ENCODE measurements at places on chromosomes 7 and 10. TPM values are rescaled to one million over a fixed set of nuclear protein-coding genes. Genes with fewer than 3 reads are reported as not detected.

DNA sequence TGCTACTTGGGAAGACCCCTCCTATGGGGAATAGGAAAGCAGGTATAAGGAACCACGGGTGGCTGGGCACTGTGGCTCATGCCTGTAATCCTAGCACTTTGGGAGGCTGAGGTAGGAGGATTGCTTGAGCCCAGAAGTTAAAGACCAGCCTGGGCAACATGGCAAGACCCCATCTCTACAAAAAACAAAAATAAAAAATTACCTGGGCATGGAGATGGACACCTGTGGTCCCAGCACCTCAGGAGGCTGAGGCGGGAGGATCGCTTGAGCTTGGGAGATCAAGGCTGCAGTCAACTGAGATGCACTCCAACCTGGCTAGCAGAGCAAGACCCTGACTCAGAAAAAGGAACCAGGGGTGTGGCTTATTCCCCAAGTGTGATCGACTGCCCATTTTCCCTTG, 986 bp upstream of the FSCN3 start:
- no peak overlapping the region for H3K27ac ChIP-seq
- no peak for DNase-seq
- peaks cover 33% of the 10 kb centered on the region for H3K4me1 ChIP-seq
- no peak overlapping the region for H3K4me3 ChIP-seq
- H3K36me3 ChIP-seq: peaks cover 6% of the 10 kb centered on the region

Gene FAM237B
- not detected for total RNA-seq

DNA sequence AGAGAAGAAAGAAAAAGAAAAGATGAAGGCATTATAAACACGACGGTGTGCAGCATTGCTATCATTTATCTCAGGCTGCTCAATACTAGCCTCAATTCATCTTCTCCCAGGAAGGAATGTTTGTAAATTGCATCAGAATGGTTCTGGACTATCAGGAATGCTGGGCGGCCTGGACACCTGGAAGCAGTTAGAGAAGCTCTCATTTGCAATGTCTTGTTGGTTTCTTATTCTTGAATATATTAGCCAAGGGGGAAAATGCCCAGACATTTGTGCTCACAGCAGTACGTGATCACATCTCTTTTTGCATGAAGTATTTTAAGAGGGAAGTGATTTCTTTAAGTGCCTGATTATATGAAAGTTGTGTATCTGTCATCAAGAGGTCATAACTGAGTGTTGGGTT, 85.6 kb upstream of the IMMP2L start:
- no peak overlapping the region for H3K4me3 ChIP-seq
- H3K27me3 ChIP-seq: peaks cover 2% of the 10 kb centered on the region
- no peak overlapping the region for H3K27ac ChIP-seq

DNA sequence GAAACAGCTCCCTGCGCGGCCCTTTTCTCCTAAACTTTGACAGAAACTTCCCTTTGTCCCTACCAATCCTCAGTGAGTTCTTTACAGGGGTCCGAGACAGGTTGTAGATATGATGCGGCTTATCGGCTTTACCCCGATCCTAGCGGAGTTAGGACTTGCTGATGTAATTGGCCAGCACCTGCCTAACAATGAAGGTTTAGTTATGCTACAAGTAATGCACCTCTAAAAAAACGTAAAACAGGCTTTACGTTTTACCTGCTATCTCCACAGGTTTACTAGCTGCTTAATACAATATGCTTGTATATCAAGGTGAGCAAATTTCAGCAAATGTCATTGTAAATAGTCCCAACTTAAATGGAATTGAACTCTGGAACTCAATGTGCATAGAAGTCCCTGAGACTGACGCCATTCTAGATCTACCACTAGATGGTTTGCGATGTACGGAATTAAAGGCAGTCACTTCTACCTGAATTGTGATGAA, 697 bp upstream of the SNX13 start:
- peaks cover 45% of the 10 kb centered on the region for H3K4me1 ChIP-seq
- peak; percentile 2 for DNase-seq
- H3K36me3 ChIP-seq: peaks cover 5% of the 10 kb centered on the region
- H3K4me3 ChIP-seq: peak overlapping the region; percentile 92

- peaks cover 50% of the 10 kb centered on the region for H3K4me1 ChIP-seq
- peak overlapping the region; percentile 59 for H3K27ac ChIP-seq
- DNase-seq: peak; percentile 65
- peaks cover 3% of the 10 kb centered on the region for H3K36me3 ChIP-seq
These were observed 77.9 kb downstream of the KIAA1549 start for GRCh38 chr7:138903186-138903820.

GRCh38 chr10:78437407-78437768, 403.7 kb downstream of the RPS24 start:
- no peak for DNase-seq
- no peak overlapping the region for H3K27ac ChIP-seq
- peaks cover under 1% of the 10 kb centered on the region for H3K27me3 ChIP-seq
- no peaks in the 10 kb centered on the region for H3K4me1 ChIP-seq

DNA sequence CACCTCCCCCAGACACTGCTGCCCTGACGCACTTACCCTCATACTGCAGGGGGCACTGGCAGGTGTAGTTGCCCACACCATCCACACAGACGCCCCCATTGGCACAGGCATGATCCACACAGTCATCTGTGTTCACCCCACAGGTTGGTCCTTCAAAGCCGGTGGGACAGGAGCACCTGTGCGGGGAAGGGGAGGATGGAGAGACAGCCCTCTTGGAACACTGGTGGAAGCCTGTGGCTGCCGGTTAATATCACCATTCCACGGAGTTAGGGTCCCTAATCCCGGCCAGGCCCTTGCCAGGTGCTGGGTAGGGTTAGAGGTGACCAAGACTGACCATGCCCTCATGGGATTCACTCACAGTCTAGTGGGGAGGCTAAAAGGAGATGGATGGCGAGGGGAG, 171.8 kb downstream of the SLIT1 start:
- DNase-seq: no peak
- H3K27me3 ChIP-seq: no peaks in the 10 kb centered on the region
- peaks cover 21% of the 10 kb centered on the region for H3K4me1 ChIP-seq
- H3K27ac ChIP-seq: no peak overlapping the region
- no peak overlapping the region for H3K4me3 ChIP-seq
- no peaks in the 10 kb centered on the region for H3K36me3 ChIP-seq

Gene CPXM2
- total RNA-seq: not detected

Measured in activated T-cell treated with anti-CD3 and anti-CD28 coated beads, Interleukin-2, amount 50 U/mL, for 72 hours (primary cell).